ENCODE measurements at places on chromosomes 7 and 10. TPM values are rescaled to one million over a fixed set of nuclear protein-coding genes. Genes with fewer than 3 reads are reported as not detected.

The CYP2C19 gene
- not detected for total RNA-seq

The PNLIPRP1 gene
- total RNA-seq: not detected

The NKX2-3 gene
- not detected for total RNA-seq

The SHTN1 gene
- 33.6 TPM for total RNA-seq

The TLX1 gene
- not detected for total RNA-seq

The CPA2 gene
- total RNA-seq: not detected

The CCDC7 gene
- 6.9 TPM for total RNA-seq

The NAT16 gene
- total RNA-seq: not detected

The TMEM196 gene
- total RNA-seq: not detected

The HECW1 gene
- total RNA-seq: 0.48 TPM

The ELFN1 gene
- 0.09 TPM for total RNA-seq

The RELN gene
- 0.08 TPM for total RNA-seq

The OPALIN gene
- total RNA-seq: not detected

The ZSCAN25 gene
- 20.5 TPM for total RNA-seq

The DGKI gene
- total RNA-seq: 0.41 TPM

Measured in PC-9 (cell line).